ENCODE measurements at places on chromosomes 1 and 21. TPM values are rescaled to one million over a fixed set of nuclear protein-coding genes. Genes with fewer than 3 reads are reported as not detected.

The TNFRSF8 gene
- total RNA-seq = 0.58 TPM

The FNDC10 gene
- total RNA-seq = 20.0 TPM

The SPRR2B gene
- not detected for total RNA-seq

The FNDC5 gene
- total RNA-seq = 1.7 TPM

The C1QC gene
- 181 TPM for total RNA-seq

The MCOLN3 gene
- 0.89 TPM for total RNA-seq

All from stomach (tissue), 19 donors.